ENCODE measurements at places on chromosomes 12 and 14.
A peak's percentile ranks its signal among the peaks of the same experiment; 100 is the strongest.

- DNase-seq, result no peak
Measured at GRCh38 chr12:122951406-122951805, 14.9 kb downstream of the ABCB9 start.

DNA sequence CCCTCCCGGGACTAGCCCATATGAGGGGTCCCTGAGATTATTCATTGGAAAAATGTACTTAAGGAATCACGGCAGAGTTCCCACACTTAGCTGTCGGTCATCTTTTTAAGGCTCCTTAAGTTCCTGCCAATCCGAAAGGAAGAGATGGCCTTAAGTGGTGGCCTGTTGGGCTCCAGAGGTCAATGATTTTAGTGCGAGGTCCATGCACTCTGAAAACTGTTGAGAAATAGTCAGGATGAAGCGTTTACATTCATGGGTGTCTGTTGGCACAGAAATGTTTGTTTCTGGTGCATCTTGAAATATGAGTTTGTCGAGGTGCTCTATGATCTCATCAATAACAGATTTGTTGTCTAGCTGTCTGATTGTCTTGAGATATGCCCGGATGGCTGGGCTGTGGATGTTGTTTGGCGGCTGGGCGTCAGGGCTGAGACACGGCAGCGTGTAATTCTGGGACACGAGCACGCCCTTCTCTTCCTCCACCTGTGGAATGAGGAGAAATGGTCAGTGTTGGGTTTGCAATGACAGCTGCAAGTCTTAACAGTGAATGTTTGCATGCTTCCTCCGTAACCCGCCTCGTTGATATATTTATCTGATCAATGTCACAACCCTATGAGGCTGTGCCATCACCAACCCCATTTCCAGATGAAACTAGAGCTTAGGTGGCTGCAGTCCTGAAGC is 1.6 kb downstream of the IL31 start:
- DNase-seq, result no peak

DNA sequence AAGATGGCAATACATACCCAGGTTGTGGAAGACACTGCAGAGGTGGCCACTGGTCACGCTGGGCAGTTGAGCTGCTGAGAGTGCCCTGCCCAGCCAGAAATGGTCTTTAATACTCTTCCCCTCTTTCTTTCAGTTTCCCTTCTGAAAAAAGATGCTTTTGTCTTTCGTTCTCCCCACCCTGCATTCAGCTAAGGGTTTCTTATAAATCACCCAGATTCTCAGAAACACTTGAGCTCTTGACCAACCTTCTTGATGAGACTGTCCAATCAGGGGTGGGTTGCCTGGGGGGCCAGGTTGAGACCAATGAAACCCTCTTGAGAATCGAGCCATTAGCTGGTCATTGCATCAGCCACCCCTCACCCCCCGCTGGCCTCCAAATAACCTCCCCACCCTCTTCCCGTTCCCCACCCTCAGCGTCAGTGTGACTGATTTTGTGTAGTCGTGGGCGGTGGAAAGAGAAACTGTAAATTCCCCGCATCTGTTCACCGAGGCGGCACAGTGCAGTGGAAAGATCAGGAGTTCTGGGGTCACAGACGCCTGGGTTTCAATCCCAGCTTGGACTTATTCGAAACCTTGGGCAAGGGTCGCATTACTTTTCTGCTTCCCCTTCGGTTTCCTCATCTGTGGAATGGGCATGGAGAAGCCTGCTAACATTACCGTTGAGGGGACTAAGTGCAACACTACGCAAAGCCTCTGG is 52.3 kb downstream of the SLC25A47 start:
- peak; percentile 56 for DNase-seq

DNA sequence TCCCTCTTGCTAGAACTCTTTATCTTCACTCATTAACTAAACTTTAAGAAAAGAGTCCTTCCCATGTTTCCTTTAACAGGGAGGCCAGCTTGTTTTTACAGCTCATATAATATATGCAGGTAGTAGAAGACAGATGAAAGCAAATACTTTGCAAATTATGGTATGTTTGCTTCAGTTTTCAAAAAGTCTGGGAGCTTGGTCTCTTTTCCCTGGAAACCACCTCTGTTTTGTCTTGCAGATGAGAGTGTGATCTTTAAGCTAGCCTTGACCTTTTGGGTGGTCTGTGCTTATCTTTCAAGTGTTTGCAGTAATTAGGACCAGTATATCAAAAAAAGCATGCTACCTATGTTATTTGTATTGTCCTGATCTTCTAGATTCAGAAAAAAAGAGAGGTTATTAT is 62.7 kb downstream of the ERC1 start:
- no peak for DNase-seq

DNA sequence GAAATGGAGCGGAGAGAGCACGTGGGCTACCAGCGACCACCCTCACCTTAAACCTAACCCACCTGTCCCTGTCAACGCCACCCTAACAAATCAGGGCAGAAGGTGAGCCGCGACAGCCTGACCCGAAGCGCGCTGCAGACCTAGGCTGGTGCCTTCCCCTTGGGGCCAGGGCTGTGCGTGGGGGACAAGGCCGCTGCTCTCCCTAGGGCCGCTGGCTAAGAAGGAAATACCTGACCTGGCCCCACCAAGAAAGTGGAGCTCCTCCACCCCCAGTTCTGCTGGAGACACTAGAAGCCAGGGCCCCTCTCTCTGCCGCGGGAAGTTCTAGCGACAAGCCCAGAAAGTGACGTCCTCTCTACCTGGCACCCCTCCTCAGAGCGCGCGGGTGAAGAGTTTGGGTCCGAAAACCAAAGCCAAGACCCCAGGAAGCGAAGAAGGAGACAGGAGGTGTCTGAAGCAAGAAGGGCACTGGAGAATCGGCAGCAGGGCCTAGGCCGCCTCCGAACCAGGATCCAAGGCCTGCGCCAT is 7.5 kb downstream of the SIX1 start:
- DNase-seq, result no peak

Measured in H9 (cell line).